Cortex of kidney (tissue), 1 donor: ENCODE measurements at places on chromosomes 16 and 17.

GRCh38 chr17:66485309-66485947 is 183.0 kb downstream of the PRKCA start:
- DNase-seq = no peak

- DNase-seq = no peak
These were observed 352 bp downstream of the GGNBP2 start for GRCh38 chr17:36545077-36545464.

DNA sequence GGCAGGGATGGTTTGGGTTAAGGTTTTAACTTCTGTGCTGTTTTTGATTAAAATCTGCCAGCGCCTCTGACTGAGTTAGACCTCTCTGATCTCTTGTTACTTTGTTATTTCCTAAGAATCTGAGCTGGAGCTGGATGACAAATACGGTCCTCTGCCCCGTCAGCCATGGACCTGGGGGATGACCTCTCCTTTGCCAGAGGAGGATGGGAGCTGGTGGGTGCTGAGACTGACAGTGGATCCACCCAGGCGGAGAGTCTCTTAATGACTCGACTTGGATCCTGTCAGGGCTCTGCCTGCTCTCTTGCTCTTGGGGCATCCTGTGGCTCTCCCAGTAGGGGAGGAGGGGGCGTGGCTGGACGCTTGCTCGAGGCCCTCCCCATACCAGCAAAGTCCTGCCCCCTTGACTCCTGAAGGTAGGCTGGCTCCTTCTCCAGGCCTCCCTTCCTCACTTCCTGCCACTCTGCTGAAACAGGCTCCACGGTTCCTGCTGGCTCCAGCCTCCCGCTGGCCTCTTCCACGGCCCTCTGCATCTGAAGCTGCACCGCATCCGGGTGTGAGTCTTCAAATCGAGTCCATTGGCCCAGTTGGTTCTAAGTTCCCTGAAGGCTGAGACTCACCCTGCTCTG is 24.8 kb upstream of the MAP3K14 start:
- no peak for DNase-seq

DNA sequence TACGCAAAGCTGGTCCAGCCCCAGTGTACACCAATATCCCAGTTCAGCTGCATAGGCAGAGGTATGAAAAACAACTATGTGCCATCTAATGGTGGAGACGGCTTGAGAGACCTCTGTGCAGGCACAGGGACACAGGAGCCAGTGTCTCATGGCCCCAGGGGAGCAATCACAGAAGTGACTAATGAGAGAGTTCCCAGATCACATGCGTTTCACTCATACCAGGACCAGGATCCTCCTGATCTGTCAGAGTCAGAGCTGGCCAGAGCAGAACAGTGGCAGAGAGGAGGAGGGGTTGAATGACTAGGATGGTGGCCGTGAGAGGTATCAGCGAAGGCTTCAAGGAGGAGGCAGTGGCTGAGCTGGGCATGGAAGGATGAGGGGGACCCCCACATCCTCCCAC is 41.1 kb downstream of the TMEM132E start:
- no peak for DNase-seq

DNA sequence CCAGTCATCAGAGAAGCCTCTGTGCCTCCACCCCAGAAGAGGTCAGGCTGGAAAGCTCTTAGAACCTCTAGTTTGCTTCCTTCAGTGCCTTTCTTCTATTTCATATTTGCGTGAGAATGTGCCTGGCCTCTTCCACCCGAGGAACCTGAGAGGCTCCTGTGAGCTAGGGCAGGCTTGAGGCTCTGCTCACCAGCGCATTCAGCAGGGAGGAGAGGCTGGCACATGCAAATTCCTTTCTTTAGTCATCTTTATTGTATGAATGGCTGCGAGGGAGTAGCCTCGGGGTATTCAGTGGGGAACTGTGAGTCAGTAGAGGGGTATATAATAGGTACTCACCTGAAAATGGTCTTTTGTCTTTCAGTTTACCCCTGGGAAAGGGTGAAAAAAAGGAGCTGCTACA is 268.3 kb downstream of the ABCC12 start:
- DNase-seq = no peak

DNA sequence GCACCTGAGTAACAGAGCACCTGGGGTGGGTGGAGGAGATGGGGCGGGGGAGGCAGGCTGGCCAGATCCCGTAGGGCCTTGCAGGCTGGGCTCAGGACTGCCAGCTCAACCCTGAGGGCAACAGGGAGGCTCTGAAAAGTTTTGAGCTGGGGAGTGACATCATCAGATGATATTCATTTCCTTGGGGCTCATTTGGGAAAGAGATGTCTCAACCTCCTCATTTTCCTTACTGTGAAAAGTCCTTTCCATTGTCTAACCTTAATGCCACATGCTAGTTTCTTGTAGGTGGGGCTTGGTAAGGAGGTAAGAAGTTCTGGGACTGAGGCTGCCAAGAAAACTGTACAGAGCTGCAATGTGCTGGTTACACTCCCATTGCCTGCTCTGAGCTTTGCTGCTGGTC is 3.7 kb downstream of the TNS4 start:
- DNase-seq = no peak

GRCh38 chr16:73026754-73027684 is 20.9 kb downstream of the ZFHX3 start:
- no peak for DNase-seq

DNA sequence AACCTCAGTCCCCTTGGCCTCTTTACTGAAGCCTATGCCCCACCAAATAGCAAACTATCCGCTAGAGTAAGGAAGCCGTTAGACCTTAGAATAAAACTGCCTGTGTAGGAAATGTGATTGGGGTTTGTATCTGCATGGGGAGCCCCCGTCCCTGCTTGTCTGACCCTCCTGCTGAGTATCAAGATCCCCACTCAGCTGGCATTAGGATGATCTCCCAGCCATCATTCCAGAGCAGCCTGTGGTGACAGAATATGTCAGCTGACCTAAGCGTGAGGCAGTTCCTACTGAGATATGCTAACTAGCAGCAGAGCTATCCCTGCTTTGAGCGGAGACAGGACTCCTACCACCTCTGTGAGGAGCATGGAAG is 645 bp upstream of the GFOD2 start:
- no peak for DNase-seq

DNA sequence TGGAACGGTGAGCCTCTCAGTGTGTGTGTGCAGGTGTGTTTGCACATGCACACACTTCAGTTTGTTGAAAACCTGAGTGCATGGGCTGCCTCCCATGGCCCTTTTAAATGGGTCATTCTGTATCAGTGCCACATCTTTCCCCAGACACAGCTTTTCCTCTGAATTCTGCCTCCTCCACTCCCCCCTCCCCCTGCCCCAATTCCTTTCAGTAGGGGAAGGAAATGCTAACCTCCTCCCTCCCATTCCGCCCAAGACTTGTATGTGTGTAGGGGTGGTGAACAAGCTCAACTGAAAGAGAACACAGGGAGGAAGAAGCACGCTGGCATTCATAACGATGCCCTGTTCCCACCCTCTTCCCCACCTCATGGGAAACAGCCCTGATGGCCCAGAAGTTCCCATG is 34.3 kb downstream of the C17orf75 start:
- DNase-seq = no peak

GRCh38 chr17:19359856-19360255 is 2.7 kb downstream of the B9D1 start:
- DNase-seq = no peak

- no peak for DNase-seq
These were observed 848 bp downstream of the CES3 start for GRCh38 chr16:66961914-66962313.
